NCI-H446 treated with DMSO at 0.1 percent for 48 hours (cell line): ENCODE measurements at places on chromosomes 6 and 20.

DNA sequence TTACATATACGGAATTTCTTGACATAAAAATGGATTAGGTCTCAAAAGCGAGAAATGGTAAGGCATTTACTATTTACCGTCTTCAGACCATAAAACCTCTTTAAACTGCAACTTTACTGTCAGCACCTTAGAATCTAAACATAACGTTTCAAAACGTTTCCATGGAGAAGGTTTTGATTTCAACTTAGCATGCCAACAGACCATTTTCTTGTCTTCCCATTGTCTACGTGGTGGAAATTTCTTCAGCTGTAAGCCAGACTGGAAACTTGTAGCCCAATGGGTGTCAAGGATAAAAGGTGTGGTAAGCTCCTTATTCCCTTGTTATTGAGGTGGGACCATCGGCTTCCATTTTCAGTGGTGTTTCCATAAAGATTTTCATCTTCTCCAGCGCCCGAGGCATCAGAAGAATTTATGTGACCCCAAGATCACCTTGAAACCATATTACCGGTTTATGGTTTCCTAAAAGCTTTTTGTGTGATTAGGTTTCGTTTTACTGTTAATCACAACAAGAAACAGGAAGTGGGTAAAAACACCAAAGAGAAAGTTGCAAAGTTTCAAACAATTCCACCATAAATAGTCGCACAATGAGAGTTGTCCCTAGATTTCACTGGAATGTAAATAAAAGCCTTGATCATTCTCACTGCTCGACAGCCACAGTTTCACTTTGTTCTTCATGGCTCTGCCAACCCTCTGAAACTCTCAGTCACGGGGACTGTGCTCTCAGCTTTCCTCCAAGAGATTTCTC lies 63.0 kb upstream of the CD2AP start:
- no peak for DNase-seq

DNA sequence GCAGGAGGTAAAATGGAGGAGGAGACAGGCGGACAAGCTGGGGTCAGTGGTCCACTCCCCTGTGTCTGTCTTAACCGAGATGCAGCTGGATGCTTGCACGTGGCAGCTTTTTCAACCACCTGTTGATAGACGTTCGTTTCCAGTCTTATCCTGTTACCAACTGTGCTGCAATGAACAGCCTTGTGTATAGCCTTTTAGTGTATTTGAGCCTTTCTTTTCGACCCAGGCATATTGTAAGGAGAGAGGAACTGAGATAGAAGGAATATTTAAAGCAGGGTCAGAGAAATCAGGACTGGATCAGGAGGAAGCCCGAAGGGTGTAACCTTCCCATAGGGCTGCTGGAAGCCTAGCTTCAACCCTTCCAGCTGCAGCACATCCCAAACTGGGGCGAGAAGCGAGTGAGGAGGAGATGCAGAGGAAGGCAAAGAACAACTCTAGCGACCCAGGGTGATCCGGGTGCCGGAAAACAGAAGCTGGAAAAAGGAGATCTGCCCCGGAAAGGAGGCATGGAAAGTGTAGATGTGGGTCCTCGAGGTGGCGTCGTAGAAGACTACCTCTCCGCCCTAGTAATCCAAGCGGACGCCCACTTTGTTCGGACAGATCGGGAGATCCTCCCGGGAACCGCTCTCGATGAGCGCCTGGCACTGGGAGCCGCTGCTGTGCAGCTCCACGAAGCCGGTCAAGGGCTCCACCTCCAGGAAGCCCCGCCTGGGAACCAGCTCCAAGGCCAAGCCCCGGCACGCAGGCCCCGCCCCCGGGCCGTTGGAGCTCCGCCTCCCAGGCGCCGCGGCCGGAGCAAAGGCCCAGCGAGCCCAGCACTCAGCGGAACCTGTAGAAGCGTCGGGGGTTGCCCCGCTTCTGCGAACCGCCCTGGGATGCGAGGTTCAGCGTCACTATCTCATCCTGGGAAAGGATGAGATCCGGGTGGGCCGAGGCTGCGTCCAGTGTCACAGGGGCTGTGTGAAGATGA lies 11.2 kb downstream of the TRIM31 start:
- no peak for DNase-seq

DNA sequence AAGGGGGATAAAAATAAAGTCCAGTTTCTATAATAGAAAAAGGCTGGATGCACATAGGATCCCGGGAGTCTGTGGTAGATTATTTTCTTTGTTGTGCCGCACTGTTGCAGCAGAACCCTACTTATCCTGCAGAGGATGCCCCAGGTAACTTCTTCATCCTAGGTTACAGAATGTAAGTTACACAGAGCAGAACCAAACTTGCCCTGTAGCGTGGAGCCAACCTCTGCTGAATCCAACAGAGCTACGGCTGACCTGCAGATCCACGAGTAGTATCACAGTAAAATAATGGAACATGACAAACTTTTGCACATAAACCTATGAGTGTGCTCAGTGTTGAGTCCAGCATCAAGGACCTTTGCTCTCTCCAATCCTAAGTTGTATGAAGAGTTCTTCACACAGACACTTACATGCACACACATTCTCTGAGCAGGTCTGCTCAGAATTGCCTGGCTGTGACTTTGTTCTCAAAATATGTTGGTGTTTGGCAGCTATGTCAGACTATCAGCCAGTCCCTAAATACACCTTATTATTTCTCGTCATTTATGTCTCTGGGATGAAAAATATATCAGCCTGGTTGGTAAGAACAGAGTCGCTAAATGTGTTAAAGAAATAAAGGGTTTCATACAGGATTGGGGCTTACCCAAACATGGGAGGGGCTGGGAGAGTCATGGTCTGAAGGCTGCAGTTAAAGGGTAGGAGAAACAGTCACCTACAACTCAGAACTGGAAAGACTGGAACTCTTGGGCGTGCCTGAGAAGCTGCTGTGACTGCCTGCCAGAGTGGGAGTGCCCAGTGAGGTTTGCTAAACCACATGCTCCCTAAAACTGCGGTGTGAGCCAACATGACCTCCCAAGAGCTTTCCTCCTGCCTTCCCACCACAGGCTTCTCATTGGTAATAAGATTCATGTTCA lies 165.1 kb upstream of the SLC24A3 start:
- no peak for DNase-seq

GRCh38 chr20:8587810-8588209 lies 455.7 kb downstream of the PLCB1 start:
- no peak for DNase-seq
